ENCODE measurements at places on chromosomes 6 and 20. TPM values are rescaled to one million over a fixed set of nuclear protein-coding genes. Genes with fewer than 3 reads are reported as not detected.

- no peaks in the 10 kb centered on the region for H3K27me3 ChIP-seq
- H3K4me3 ChIP-seq: peak overlapping the region; percentile 38
Observed at GRCh38 chr6:169577974-169578373, 123.9 kb downstream of the WDR27 start.

GRCh38 chr6:117840541-117840983, 66.5 kb upstream of the SLC35F1 start:
- H3K36me3 ChIP-seq: no peaks in the 10 kb centered on the region
- DNase-seq: no peak
- no peak overlapping the region for H3K27ac ChIP-seq

- no peak overlapping the region for H3K27ac ChIP-seq
- H3K4me1 ChIP-seq: no peaks in the 10 kb centered on the region
- H3K4me3 ChIP-seq: no peak overlapping the region
- H3K36me3 ChIP-seq: no peaks in the 10 kb centered on the region
- DNase-seq: no peak
Observed at GRCh38 chr6:3627501-3627900, 124.0 kb downstream of the PXDC1 start.

DNA sequence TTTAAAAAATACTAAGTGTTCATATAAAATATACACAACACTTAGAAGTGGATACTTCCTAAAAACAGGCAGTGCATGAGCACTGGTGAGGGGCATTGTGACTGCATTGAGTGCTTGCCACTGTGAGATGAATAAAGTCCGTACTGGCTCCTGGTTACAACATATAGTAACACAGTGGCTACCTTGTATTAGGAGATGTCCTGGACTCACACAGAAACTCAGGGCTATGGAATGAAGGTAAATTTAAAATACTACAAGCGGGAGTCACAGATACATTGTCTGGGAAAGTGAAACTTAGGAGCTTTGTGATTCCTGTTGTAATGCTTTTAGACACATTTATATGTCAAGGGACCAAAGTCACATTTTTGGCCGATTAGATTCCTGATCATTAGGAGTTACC, 36.5 kb upstream of the HLA-G start:
- no peak overlapping the region for H3K4me3 ChIP-seq
- peaks cover 18% of the 10 kb centered on the region for H3K4me1 ChIP-seq
- no peak overlapping the region for H3K27ac ChIP-seq

Gene ABHD16B
- not detected for total RNA-seq

DNA sequence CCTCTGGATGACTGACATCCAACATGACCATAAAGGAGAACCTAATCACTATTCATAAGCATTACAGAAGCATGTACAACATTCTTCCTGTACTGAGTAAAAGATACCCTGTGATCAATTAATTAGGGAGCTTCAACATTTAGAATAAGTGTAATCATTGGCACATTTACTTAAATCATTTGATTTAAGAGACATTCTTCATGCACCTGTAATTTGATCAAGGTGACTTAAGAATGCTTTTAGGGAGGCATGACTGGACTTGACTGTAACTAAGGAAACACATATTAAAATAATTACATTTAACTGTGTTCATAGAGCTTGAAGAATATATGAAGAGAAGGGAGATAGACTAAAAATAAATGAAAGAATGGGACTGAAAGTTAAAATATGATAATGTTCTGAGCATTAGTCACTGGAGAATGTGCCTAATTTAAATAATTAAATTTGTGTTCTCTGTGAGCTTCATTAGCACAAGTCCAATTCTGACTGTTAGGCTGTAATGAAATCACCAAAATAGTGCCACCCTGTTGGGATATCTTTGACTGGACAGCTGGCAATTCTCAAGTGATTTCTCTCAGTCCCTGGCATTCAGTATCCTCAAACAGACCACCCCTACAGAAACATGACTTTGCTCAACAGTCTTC, 295.5 kb upstream of the ADGRB3 start:
- no peaks in the 10 kb centered on the region for H3K27me3 ChIP-seq
- no peaks in the 10 kb centered on the region for H3K36me3 ChIP-seq
- H3K4me3 ChIP-seq: no peak overlapping the region
- no peaks in the 10 kb centered on the region for H3K4me1 ChIP-seq
- no peak overlapping the region for H3K27ac ChIP-seq

Gene MOG
- total RNA-seq: not detected

Gene TSBP1
- not detected for total RNA-seq

DNA sequence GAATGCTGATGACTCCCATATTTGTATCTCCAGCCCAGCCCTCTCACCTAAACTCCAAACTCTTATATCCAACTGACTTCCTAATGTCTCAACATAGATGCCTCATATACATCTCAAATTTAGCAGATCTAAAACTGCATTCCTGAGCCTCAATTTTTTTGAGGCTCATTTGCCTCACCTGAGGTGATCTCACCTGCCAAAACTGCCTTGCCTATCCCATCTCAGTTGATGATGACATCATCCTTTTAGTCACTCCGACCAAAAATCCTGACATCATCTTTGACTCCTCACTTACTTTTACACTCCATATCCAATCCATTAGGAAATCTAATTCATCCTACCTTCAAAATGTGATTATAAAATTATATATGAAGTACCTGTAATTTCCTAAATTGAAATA, 25.6 kb upstream of the SLPI start:
- no peaks in the 10 kb centered on the region for H3K27me3 ChIP-seq
- H3K27ac ChIP-seq: no peak overlapping the region
- no peaks in the 10 kb centered on the region for H3K36me3 ChIP-seq
- H3K4me1 ChIP-seq: no peaks in the 10 kb centered on the region

DNA sequence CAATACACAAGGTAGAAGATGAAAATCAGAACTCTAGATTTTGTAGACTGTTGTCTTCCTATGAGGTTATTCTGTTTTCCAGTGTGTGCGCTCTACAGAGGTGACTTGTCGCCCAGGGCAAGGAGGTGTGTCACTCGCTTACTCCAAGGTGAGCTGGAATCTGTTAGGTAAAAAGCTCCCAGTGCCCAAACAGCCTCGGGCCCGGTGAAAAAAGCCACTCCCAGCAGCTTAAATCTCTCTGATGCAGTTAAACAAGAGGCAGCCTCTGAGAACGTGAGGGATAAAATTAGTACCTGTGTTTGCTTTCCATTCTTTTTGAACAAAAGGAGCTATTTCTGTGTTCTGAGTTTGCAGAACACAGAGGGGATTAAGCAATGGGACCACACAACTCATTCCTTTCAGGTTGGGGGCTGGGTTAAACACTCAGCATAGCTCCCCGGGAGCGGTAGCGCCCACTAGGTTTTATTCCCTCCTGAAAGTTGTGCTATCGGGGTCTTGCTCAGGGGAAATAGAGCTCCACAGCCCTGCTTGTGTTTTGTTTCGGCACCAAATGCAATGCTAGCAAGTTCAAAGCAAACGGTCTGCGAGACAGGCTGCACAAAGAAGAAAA, 181.2 kb downstream of the FOXA2 start:
- H3K4me3 ChIP-seq: peak overlapping the region; percentile 33
- H3K36me3 ChIP-seq: no peaks in the 10 kb centered on the region
- no peaks in the 10 kb centered on the region for H3K4me1 ChIP-seq
- H3K27ac ChIP-seq: no peak overlapping the region
- DNase-seq: no peak

GRCh38 chr6:16739329-16739801, 21.9 kb downstream of the ATXN1 start:
- H3K4me3 ChIP-seq: no peak overlapping the region
- peak; percentile 74 for DNase-seq
- H3K4me1 ChIP-seq: no peaks in the 10 kb centered on the region
- no peaks in the 10 kb centered on the region for H3K27me3 ChIP-seq
- H3K36me3 ChIP-seq: no peaks in the 10 kb centered on the region

Gene NKAPL
- 2.6 TPM for total RNA-seq

DNA sequence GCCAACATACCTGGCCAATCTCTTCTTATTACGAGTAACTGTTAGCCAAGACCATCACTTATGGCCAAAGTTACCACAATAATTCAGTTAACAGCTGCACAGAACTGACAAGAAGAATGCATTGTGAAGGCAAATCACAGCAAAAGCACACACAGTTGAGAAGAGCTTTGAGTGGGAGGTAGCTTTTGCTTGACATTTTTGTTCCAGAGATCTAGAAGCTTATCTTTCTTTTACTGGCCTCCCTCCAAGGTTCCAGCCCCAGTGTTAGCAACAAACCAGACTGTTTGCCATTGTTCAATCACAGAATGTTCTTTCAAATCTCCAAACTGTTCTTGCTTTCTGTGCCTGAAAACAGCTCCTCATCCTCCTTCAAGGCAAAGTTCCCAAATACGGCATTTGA, 35.9 kb upstream of the IRAK1BP1 start:
- no peak for DNase-seq
- H3K27me3 ChIP-seq: no peaks in the 10 kb centered on the region
- H3K4me1 ChIP-seq: no peaks in the 10 kb centered on the region
- H3K36me3 ChIP-seq: no peaks in the 10 kb centered on the region

Gene SCRT2
- not detected for total RNA-seq

- peaks cover 24% of the 10 kb centered on the region for H3K36me3 ChIP-seq
- DNase-seq: peak; percentile 66
- H3K4me3 ChIP-seq: no peak overlapping the region
Observed at GRCh38 chr20:52083627-52084232, 107.8 kb downstream of the ZFP64 start.

Gene NAPB
- 14.4 TPM for total RNA-seq

Gene MUC21
- not detected for total RNA-seq

Gene TTLL9
- total RNA-seq: not detected

DNA sequence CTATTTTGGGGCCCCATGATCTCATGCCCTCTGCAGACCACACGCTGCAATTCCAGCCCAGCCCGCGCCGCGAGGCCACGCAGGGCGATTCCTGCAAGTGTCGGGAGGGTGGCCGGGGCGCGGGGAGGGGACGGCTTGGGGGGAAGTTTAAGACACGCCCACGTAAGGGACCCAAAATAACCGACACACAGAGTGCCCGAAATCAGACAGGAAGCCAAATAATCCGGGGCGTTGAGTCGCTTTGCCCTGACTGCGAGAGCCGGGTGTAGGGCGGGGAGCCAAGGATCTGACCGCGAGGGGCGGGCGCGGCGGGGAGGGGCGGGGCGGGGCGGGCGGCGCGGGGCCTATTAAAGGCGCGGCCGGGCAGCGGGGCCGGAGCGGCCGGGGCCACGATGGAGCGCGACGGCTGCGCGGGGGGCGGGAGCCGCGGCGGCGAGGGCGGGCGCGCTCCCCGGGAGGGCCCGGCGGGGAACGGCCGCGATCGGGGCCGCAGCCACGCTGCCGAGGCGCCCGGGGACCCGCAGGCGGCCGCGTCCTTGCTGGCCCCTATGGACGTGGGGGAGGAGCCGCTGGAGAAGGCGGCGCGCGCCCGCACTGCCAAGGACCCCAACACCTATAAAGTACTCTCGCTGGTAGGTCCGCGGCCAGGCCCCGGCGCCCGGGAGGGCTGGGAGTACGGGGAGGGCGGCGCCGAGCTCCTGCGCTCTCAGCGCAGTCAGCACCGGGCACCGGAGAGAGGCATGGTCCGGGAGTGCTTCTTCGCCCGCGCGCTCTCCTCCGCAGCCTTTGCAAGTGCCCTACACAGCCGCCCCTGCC, at the start of gene ENPP1:
ENPP1 (plus strand) TSS at position 377 of the 816 bp plus-strand sequence; CDS start at position 393, 16 bp downstream.
- DNase-seq: peak; percentile 86
- peak within 1 kb of the TSS; percentile 74 for H3K27ac ChIP-seq
- H3K4me3 ChIP-seq: peak within 1 kb of the TSS; percentile 53
- H3K4me1 ChIP-seq: peaks cover 8% of the 10 kb centered on the region
- no peaks in the 10 kb centered on the region for H3K27me3 ChIP-seq
- no peaks in the 10 kb centered on the region for H3K36me3 ChIP-seq

Gene ZNF512B
- 5.1 TPM for total RNA-seq

- no peak for DNase-seq
- H3K4me1 ChIP-seq: no peaks in the 10 kb centered on the region
- no peak overlapping the region for H3K4me3 ChIP-seq
- H3K36me3 ChIP-seq: no peaks in the 10 kb centered on the region
Observed at GRCh38 chr6:44511126-44511525, 123.6 kb downstream of the CDC5L start.

Gene CAGE1
- not detected for total RNA-seq

DNA sequence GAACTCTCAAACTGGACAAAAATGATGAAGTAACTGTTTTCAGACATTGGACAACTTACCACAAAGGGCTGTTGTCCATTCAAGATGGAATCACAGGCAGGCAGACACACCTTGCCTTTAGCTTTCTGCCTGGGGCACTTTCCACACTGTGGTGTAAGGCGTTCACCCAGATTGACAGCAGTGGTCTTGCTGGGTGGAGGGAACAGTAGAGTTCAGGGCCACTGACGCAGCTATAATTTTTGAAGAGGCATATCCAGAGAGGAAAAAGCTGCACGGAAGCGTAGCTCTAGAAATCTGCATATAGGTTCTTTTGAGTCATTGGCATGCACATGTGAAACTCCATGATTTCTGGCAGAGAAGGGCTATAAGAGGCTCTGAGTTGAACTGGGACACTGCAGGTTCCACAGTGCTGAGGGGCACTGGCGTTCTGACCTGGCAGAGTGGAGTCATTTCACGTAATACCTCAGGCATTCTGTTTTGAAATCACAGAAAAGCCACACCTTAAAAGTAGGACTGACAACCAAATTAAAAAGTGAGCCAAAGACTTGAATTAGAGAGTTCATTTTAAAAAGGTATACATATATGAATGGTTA, 105.0 kb upstream of the EDN1 start:
- no peak overlapping the region for H3K4me3 ChIP-seq
- no peak for DNase-seq
- no peak overlapping the region for H3K27ac ChIP-seq
- no peaks in the 10 kb centered on the region for H3K4me1 ChIP-seq
